ENCODE measurements at places on chromosomes 11 and 22.
A peak's percentile ranks its signal among the peaks of the same experiment; 100 is the strongest.

- no peak for DNase-seq
These were observed 110.0 kb upstream of the KIRREL3 start for GRCh38 chr11:127110542-127110941.

DNA sequence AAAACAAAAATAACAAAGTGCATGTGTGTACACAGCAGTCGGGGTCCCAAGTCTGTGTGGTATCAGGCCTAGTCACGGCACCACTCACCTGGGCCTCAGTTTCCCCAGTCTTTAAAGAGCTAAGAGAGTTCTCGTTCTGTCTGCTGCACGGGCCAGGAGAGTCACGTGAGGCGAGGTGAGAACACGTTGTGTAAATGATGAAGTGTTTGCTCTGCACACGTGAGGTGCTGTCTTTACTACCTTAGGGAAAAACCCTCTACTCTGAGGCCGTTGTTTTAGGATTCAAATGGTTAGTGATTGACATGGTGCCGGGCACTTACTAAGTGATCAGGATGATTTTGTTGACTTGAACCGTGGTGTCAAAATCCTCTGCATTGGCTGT lies 86.5 kb upstream of the PPARA start:
- DNase-seq: no peak

DNA sequence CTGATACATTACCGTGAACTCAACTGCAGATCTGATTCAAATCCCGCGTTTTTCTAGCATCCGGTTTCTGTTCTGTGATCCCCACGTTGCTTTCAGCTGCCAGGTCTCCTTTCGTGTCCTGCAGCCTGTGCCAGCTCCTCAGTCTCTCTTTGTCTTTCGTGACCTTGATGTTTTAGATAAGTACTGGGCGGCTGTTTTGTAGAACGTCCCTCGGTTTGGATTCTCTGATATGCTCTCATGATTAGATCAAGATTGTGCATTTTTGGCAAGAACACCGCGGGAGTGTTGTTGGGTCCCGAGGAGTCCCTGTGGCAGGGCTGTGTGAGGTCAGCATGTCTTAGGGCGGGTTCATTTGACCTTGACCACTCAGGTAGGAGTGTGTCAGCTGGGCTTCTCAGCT lies 38.6 kb downstream of the KCNQ1 start:
- no peak for DNase-seq

DNA sequence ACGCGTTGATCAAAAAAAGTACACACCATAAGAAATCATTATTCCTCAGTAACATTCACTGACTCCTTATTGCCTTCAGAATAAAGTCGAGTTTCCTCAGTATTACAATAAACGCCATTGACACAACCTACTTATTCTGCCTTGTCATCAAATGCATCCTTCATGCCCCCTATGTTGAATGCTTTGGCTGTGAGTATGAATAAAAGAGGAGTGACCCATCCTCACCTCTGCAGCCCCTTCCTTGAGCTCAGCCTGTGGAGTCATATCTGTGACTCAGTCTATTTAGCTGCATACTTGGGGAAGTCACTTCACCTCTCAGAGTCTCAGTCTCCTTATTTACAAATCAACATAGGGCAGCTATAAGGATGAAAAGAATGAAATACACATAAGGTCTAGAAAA lies 65.1 kb downstream of the USP35 start:
- DNase-seq: no peak

DNA sequence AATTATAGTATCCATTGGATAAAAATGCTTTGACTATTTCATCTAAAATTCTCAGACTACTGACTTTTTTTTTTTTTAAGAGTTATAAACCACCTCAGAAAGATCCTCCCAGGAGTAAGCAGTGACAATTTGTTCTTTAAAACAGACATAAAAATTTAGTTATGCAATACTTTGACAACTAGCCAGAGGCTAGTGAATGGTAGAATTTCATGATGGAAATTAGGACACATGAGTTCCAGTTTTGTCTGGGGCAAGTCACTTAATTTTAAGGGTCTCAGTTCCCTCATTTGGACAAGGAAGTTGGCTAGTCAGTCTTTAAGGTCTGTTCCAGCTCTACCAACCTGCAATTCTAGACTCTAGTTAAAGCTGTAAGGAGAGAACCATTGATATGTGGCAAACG lies 2.9 kb downstream of the IL18 start:
- DNase-seq: no peak

- no peak for DNase-seq
These were observed 11.1 kb downstream of the C11orf91 start for GRCh38 chr11:33689501-33689900.

GRCh38 chr11:74611369-74611861 lies 19.0 kb downstream of the POLD3 start:
- DNase-seq: no peak

GRCh38 chr11:59666969-59667368 lies 1.9 kb downstream of the PATL1 start:
- no peak for DNase-seq

- DNase-seq: no peak
These were observed 183 bp upstream of the ABCG4 start for GRCh38 chr11:119148720-119149017.

GRCh38 chr11:3109434-3109833 lies 52.2 kb upstream of the CARS1 start:
- DNase-seq: no peak

DNA sequence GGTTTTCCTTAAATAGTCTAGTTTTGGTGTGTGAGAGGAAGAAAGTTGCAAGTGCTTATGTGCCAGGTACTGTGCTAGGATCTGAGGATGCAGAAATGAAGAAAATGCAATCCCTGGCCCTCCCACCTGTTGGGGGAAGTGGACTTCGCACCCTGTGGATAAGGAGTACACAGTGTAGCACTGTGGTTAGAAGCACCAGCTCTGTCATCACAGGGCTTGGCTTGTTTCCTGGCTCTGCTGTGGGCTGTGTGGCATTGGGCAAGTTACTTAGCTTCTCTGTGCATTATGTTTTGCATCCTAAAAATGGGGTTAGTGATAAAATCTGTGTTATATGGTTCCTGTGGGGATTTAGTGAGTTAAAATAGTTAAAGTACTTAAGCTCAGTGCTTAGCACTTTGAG lies 68.2 kb downstream of the ENDOD1 start:
- DNase-seq: no peak

DNA sequence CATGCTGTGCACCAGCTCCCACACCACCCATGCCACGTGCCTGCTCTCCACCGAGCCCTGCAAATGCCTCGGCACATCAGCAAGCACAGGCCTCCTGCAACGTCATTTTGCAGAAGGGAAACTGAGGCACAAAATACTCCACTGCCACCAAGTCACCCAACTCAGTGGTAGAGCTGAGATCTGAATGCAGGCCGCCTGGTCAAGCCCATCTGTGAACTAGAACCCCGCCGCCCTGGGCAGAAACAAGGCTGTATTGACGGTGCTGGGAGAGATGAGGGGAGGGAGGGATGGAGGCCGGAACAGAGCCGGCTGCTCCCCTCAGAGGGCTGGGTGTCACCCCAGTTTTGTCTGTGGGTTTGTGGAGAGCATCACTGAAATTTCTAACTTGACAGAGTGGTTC lies 81.4 kb downstream of the CDKN1C start:
- DNase-seq: no peak

GRCh38 chr22:40203572-40203971 lies 25.8 kb downstream of the TNRC6B start:
- DNase-seq: no peak

DNA sequence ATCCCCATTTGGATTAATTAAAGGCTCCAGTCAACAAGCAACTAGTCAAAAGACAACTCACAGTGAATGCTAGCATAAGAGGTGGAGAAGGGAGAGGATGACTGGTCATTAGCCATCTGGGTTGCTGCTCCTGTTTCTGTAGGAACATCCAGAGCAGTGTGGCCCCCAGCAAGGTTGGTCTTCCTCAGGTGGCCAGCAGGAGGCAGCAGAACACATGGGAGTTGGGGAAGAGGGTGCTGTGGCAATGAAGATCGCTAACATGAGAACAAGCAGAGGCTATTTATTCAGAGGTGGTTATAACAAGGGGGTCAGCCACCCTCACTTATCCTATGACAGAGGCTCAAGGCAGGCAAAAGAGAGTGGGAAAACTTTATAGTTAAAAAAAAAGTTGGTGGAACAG lies 21.3 kb downstream of the IZUMO1R start:
- peak; percentile 5 for DNase-seq

- DNase-seq: no peak
These were observed 3.7 kb downstream of the AKIP1 start for GRCh38 chr11:8914661-8915018.

DNA sequence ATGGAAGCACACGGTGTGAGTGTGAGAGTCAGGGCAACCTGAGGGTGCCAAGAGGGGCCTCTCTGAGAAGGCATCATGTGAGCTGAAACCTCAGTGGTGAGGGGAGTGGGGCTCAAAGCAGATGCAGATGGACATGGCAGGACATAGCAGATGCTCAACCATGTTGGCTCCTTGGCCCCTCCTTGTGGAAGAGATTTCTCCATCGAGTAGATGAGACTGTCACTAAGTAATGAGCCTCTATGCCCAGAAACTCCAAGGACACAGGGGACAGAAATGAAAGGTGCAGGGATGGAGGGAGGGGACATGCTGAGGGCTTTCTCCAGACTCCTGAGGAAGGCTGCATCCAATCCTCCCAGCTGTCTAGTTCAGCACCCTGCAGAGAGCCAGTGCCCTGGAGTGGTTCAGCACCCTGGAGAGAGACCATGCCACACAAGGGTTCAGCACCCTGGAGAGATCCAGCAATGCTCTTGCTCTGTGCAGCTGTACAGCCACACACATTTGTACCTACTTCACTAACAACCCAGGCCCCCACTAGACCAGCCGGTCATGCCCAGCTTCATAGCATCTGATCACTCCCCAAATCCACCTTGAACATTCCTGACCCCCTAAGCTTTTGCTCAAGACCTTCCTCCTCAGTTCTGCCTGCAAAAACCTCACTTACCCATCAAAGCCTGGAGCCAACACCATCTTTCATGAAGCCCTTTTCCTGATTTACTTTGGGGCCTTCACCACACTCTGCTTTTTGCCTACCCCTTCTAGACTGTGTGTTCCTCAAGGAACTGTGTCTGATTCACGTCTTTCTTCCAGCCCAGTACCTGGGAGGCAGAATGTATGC lies 252.0 kb downstream of the CTTN start:
- DNase-seq: no peak

DNA sequence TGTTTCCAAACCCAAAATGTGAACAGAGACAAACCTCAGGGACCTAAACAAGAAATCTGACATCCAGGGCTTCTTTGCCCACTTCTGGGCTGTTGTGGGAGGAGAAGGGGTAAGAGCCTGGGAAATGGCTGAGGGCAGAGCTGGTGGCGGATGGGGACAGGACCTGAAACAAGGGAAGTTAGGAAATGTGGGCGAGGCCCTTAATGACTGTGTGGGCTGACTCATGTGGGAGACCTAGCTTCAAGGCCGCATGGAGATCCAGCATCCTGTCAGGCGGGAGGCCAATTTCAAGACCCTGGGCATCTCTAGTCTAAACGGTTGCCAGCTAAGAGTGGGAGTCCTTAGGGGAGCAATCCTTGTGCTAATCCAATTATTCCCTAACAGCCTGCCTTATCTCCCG lies 2.1 kb upstream of the OAF start:
- no peak for DNase-seq

DNA sequence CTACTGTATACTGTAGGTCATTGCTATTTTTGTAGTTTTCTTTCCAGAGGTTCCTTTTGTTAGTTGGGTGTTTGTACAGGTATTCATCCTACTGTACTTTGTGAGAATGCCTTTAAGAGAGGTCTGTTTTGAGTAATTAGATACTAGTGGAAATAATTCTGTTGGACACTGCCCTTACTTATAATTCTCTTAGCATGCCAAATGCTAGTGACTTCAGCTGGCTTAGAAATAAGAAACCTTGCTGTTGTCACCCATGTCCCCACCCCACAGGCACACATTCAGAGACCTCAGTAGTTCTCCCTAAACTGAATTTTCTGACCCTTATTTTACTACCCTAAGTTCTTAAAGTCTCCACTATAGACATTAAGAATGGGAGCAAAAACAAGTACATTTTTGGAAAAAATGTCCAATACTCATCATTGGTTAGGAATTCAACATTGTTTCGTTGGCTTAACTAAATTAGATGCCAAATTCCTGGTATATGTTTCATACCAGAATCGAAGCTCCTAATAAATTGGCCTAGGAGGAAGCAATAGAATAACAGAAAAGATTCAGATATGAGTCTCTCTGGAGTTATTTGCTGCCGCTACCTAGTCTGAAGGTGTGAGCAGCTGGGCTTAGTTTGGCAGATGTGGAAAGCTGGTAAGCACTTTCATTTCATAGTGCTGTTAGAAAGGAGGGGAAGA lies 28.4 kb downstream of the ZNF143 start:
- no peak for DNase-seq

- no peak for DNase-seq
These were observed 84.3 kb upstream of the SHISAL1 start for GRCh38 chr22:44396727-44397722.

Measured in stimulated activated CD8-positive, alpha-beta memory T cell treated with anti-CD3 and anti-CD28 coated beads, Interleukin-7, amount 100 ng/mL, for 24 hours (primary cell).